ENCODE measurements at places on chromosomes 12 and 14.

DNA sequence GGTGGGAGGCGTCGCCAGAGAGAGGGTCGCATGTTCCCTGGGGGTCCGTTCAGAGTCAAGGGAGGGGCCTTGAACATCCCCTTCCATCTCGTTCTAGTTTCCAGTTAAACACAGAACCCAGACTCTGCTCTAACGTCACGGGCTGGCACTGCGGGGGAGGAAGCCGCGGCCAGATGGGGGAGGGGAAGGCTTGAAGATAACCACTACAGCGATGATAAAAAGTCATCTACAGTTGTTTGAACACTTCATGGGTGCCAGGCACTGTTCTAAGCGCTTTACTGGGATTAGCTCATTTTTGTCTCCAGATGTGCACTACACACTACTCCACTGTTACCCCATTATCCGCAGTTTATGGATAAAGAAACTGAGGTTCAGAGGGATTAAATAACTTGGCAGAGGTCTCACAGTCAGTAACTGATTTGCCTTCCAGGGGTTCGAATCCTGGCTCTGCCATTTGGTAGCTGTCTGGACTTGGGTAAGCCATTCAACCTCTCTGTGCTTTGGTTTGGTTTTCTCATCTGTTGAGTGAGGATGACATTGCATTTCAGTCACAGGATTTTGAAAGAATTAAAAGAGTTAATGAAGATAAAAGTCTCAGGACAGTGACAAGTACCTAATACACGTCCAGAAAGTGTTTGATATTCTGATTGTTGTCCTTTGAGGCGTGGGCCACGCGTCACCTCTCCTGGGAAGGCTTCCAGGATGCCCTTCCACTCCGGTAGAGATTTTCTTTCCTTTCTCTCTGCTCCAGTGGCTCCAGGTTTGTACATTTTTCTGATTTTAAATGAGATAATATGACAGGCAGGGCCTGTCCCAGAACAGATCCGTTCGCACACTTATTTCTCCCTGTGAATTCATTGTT is 798 bp upstream of the RASAL1 start:
- ATAC-seq, result no peak

- no peak for ATAC-seq
These were observed 13.9 kb downstream of the ACVRL1 start for GRCh38 chr12:51921017-51921725.

GRCh38 chr14:29028973-29029582 is 262.5 kb downstream of the FOXG1 start:
- ATAC-seq, result no peak

DNA sequence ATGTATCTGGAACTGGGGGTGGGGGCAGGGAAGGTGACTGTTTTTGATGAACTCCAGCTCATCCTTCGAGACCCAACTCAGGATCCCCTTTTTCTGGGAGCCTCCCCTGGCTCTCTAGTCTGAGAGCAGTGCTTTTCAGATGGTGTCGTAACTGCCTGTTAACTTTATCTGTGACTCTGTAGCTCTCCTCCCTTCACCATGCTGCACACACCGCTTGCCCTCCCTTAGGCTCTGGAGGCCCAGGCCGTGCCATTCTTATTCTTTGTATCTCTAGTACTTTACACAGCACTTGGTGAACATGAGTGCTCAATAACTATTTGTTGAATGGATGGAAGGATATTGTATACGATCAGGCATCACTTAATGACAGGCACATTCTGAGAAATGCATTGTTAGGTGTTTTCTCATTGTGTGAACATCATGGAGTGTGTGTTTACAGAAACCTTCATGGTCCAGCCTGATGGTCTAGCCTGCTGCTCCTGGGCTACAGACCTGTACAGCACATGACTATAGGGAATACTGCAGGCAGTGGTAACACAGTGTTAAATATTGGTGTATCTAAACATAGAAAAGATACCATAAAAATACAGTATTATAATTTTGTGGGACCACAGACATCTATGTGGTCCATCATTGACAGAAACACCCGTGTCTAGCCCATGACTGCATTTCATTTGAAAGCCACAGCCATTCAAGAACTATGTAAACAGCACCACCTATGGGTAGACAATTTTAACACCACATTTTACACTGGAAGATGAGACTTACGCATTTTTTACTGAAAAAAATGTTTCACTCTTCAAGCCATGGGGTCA is 91.8 kb downstream of the EML1 start:
- peak; percentile 82 for ATAC-seq

DNA sequence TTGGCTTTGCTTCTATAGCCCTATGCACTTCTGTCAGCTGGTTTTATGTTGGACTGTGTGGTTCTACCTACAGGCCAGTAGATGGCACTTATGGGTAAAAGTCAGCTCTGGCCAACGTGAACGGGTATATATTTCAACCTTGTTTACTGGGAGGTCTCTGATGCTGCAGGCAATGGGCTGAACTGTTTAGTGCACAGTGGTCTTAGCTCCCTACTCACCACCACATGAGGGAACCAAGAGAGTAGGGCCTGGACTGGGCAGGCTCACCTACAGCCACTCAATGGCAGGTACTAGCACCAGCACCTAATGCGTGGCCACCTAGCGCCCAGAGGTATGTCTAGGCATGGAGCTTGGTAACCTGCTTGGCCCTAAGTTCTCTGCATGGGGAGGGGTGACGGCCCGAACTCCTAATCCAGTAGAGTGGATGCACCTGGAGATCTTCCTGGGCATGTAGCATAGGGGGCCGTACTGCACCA is 481.8 kb downstream of the TMEM117 start:
- ATAC-seq, result peak; percentile 88

DNA sequence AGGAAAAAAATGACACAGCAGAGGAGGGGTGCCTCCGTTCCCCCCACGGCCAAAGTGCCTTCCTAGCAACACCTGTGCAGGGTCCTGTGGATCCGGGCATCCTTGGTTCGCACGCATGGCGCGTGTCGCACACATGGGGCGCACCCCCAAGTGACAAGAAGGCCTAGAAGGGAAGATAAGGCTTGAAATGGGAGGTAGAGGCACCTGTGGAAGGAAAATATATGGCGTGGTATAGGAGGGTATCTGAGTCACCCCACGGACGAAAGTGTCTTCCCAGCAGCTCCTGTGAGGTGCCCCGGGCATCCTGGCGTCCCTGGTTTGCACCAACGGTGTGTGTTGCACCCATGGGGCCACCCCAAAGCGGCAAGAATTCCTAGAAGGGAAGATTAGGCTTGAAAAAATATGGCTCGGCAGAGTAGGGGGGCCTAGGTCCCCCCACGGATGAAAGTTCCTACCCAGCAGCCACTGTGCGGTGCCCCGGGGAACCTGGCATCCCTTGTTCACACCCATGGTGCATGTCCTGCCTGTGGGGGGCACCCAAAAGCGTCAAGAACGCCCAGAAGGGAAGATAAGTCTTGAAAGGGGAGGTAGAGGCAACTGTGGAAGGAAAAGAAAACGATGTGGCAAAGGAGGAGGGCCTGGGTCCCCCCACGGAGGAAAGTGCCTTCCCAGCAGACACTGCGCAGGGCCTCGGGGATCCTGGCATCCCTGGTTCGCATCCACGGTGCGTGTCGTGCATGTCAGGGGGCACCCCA is 280.0 kb downstream of the ALG10 start:
- ATAC-seq, result no peak

GRCh38 chr12:101877806-101878242 is 444 bp downstream of the DRAM1 start:
- ATAC-seq, result no peak

- ATAC-seq, result no peak
These were observed 105.1 kb downstream of the ZFP36L1 start for GRCh38 chr14:68687746-68688145.

GRCh38 chr12:52120951-52121823 is 41.7 kb downstream of the SMIM41 start:
- no peak for ATAC-seq

DNA sequence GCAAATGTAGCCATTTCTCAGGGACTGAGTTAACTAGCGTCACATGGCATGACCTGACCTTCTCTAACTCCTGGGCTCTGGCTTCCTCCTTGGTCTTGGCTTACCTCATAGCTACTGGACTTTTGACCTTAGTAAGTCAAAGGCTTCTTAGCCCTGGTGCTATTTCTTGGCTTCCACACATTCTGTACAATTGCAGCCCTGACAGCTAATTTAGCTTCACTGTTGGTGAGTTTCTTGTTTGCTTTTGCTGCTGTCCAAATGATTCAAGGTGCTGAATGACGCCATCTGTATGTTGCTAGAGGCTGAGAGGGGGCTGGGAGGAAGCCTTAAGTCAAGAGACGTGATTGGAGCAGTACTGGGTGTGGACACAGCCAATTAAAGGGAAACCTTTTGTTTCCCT is 202.7 kb downstream of the PRKD1 start:
- no peak for ATAC-seq

DNA sequence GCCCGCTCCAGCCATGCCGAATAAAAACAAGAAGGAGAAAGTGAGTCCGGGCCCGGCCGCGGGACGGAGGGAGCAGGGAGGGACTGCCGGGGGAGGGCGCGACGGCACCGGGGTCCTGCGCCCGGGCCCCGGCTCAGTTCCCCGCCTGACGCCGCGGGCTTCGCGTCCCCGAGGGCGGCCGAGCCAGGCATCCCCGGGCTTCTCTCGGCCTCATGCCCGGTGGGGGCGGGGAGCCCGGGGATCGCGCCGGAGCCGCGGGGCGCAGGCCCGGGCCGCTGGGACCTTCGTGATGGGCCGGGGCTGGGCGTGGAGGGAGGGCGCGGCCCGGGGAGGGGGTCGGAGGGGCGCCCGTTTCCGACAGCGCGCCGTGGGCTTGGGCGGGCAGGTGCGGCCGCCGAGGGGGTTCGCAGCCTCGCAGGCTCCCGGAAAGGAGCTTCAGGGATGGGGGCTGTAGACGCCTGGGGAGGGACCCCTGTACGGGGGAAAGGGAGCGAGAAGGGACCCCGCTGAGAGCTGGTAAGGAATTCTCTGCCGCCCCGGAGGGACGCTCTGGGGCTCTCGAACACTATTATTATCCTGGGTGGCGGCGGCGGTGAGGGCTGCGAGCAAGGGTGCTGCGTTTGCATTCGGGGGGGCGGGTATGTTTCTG is 496 bp downstream of the PPP2R5C start:
- peak; percentile 21 for ATAC-seq

- ATAC-seq, result no peak
These were observed 23.8 kb upstream of the LRTM2 start for GRCh38 chr12:1796515-1797010.

GRCh38 chr12:121238086-121238485 is 28.2 kb downstream of the P2RX4 start:
- no peak for ATAC-seq

GRCh38 chr12:59079472-59079871 is 159.2 kb upstream of the LRIG3 start:
- ATAC-seq, result no peak

- ATAC-seq, result peak; percentile 91
These were observed 68.2 kb upstream of the SLC24A4 start for GRCh38 chr14:92254786-92255185.

DNA sequence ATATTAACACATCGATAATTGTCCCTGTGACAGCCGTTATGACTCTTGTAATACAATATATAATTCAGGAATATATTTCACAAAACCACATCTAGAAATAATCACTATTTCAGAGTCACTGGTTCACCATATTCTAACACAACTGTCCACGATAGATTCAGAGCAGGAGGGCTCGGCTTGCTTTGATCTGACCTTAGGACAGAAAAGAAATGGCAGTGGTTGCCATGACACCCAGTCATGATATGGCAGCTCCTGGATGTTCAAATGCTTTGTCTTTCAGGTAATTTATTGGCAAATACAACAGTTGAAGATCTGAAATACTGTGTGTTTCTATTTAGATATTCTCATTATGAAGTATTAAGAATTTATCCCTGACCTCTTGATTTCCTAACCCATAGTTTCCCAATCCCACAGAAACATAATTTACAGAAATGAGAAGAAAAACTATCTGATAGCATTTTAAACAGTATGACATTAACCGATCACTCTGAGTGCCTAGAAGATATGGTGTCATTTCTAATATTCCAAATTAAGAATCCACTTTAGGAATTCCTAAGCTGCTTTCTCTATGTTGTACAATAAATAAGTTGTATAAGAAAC is 116.4 kb downstream of the EPS8 start:
- peak; percentile 43 for ATAC-seq

DNA sequence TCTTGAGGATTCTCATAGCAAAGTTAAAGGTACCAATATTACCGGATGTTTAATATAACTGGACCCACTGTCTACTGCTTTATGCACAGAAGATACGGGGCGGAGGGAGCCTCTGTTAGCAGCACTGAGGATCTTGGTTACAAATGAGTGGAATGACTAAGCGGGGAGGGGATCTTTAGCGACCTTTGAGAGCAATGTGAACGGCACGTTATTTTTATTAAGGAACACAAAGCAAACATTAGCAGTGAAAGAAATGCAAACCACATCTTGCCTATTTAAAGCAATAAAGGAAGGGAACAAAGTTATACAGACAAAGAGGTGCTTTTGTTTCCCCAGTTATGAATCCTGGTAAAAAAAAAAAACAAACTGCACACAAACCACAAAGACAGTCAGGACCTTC is 27.1 kb upstream of the PRMT8 start:
- peak; percentile 76 for ATAC-seq

GRCh38 chr14:30214461-30215090 is 286.9 kb upstream of the PRKD1 start:
- ATAC-seq, result no peak

DNA sequence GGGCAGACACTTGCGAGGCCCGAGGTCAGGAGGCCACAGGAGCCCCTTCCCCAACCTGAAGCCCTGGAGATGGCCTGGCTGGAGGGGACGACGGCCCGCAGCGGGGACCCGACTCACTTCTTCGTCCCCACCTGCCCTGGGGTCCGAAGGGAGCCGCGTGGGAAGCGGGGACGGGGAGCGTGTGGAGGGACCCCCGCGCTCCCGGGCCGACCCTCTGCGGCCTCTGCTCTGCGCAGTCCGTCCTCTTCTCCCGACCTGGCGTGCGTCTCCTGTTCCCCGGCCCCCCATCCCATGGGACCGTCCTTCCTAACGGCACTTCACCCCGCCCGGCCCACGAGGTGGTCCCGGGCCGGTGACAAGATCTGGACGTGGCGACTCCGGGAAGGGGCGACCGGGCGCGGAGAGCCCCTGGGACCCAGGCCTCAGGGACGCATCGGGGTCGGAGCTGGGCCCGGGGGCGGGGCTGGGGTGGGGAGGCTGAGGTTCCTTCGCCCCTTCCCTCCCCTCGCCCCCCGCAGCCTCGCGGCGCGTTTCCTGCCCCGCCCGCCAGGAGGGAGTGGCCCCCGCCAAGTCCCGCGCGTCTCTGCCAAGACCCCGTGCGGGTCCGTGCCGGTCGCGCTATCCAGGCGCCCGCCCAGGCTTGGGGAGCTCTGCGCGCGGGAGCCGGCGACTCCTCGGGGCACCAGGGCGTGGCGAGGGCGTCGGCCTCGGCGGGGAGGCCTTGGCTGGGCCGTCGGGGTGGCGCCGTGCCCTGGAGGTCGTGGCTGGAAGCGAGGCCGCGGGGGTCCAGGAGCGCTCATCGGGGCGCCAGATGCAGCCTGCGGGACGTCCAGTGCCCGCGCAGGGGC is 97.1 kb downstream of the TNFAIP2 start:
- peak; percentile 75 for ATAC-seq

DNA sequence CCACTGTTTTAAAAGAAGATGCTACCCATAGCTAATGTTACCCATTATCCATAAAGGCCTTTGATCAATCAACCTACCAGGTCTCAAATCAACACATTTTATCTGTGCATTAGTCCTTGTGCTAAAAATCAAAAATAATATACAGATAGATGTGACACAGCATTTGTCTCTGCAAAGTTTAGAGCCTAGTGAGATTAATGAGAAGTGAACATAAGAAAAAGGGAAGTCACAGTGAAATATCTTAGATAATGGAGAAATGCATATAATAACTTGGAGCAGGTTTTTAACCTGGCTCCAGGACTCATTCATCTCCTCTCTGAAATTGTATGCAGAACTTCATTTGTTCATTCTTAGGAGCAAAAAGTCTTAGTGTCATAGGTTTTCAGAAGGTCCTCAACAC is 7.2 kb downstream of the PDE3A start:
- ATAC-seq, result no peak
